ENCODE measurements at places on chromosomes 1 and 21. TPM values are rescaled to one million over a fixed set of nuclear protein-coding genes. Genes with fewer than 3 reads are reported as not detected.

DNA sequence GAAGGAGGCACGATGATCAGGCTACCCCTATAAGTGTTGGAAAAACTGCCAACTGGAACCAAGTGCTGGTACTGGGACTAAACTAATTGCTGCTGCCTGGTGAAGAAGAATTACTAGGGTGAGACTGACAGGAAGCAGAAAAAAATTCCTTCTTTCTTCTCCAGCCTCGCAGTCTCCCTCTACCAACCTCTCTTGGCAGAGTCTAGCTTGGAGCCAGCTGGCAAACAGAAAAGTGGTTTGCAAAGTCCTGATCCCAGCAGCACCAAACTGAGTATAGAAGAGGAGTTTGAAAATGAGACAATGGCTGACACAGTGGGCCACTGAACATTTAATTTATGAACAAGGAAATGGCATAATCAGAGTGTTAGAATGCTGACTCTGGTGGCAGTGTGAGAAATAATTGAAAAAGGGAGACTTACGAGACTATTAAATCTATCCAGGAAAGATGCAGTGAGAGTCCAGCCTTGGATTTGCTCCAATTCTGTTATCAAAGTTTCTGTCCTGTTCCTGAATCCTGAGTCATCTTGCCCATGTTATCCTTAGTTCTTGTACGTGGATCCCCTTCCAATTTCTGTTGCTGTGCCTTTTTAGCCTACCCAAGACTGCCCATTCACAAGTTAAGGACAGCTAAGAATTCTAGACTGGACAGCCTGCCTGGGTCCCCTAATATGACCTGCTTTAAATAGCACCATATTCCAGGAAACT, 23.7 kb upstream of the DISP1 start:
- no peaks in the 10 kb centered on the region for H3K27me3 ChIP-seq
- H3K4me1 ChIP-seq, result no peaks in the 10 kb centered on the region
- H3K27ac ChIP-seq, result no peak overlapping the region
- no peak overlapping the region for H3K4me3 ChIP-seq

GRCh38 chr21:43811262-43812105, 22.1 kb downstream of the RRP1 start:
- H3K27ac ChIP-seq, result no peak overlapping the region
- no peak overlapping the region for H3K4me3 ChIP-seq
- H3K27me3 ChIP-seq, result no peaks in the 10 kb centered on the region
- H3K36me3 ChIP-seq, result no peaks in the 10 kb centered on the region
- peaks cover 15% of the 10 kb centered on the region for H3K4me1 ChIP-seq

The GJC2 gene
- 0.55 TPM for total RNA-seq

GRCh38 chr1:53388963-53389362, 61.1 kb upstream of the LRP8 start:
- H3K27ac ChIP-seq, result no peak overlapping the region
- DNase-seq, result no peak
- no peak overlapping the region for H3K4me3 ChIP-seq
- H3K27me3 ChIP-seq, result no peaks in the 10 kb centered on the region
- H3K36me3 ChIP-seq, result no peaks in the 10 kb centered on the region
